ENCODE measurements at places on chromosomes 4 and X. TPM values are rescaled to one million over a fixed set of nuclear protein-coding genes. Genes with fewer than 3 reads are reported as not detected.

DNA sequence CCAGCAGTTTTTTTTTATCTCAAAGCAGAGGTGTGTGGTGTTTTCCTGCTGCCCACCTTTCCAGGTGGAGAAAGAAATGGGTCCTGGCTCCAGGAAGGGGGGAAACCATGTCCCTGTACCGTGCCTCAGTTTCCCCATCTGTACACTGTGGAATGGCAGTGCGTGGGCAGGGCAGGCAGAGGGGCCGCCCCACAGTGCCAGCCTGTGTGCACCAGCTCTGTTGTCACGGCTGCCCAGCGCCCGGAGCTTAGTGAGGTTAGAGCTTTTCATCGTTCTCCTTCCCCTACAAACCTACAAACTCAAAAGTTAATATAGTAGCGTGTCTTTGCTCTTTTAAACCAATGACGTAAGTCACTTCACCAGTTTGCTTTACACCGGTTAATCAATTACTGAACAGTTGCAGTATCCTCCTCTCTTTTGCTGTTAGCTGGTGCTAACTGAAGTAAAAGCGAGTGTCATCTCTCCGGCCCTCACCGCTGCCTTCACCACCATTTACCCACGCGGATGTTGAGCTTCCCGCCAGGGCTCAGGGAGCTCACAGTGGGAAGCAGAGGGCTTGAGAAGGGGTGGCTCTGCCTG lies 114.8 kb upstream of the ADRA2C start:
- H3K36me3 ChIP-seq: no peaks in the 10 kb centered on the region
- H3K27ac ChIP-seq: no peak overlapping the region
- no peak overlapping the region for H3K4me3 ChIP-seq
- no peak for DNase-seq

- H3K27ac ChIP-seq: no peak overlapping the region
- no peak overlapping the region for H3K4me3 ChIP-seq
- DNase-seq: no peak
- peaks cover 25% of the 10 kb centered on the region for H3K4me1 ChIP-seq
- no peaks in the 10 kb centered on the region for H3K36me3 ChIP-seq
- no peaks in the 10 kb centered on the region for H3K27me3 ChIP-seq
Measured at GRCh38 chr4:113641025-113641431, 120.5 kb downstream of the CAMK2D start.

DNA sequence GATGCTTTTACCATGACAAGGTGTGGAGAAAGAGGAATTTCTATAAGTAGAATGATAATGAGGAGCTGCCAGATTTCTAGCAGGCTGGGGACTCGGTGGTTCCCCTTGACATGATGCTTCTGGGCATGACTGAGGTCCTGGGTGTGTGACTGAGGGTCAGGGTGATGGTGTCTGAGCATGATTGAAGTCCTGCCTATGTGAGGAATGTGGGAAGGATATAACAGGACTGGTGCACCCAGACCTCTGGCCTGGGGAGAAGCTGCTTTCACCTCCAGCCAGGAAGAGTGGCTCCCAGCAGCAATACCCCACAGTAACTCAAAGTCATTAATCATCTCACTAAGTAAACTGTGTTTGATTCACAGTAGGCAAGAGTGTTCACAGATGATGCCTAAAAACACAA lies 17.4 kb downstream of the SORBS2 start:
- no peaks in the 10 kb centered on the region for H3K4me1 ChIP-seq
- DNase-seq: no peak
- H3K36me3 ChIP-seq: no peaks in the 10 kb centered on the region

Gene RTL5
- 4.4 TPM for total RNA-seq

Gene FGB
- not detected for total RNA-seq
